Urothelium cell line (cell line): ENCODE measurements at places on chromosomes 2 and 18.

DNA sequence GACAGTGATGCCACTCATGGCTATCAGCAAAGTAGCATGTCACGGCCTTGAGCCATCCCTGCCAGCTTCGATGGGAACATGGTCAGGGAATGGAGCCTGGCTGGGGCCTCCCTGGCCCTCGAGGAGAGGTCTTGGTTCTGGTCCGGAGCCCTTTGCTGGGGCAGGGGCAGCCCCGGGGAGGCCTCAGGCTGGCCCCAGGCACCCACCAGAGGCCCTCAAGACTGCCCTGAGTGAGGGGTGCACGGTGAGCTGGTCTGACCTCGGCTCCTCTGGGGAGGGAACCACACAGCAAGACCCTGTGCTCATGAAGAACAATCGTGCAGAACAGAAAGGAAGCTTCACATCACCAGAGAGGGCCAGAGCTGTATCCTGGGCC lies 75.2 kb upstream of the OTOS start:
- DNase-seq, result no peak

GRCh38 chr18:29874519-29875098 lies 1167.9 kb downstream of the DSC3 start:
- peak; percentile 1 for DNase-seq

- DNase-seq, result no peak
Measured at GRCh38 chr2:16691261-16691660, 25.6 kb upstream of the CYRIA start.

DNA sequence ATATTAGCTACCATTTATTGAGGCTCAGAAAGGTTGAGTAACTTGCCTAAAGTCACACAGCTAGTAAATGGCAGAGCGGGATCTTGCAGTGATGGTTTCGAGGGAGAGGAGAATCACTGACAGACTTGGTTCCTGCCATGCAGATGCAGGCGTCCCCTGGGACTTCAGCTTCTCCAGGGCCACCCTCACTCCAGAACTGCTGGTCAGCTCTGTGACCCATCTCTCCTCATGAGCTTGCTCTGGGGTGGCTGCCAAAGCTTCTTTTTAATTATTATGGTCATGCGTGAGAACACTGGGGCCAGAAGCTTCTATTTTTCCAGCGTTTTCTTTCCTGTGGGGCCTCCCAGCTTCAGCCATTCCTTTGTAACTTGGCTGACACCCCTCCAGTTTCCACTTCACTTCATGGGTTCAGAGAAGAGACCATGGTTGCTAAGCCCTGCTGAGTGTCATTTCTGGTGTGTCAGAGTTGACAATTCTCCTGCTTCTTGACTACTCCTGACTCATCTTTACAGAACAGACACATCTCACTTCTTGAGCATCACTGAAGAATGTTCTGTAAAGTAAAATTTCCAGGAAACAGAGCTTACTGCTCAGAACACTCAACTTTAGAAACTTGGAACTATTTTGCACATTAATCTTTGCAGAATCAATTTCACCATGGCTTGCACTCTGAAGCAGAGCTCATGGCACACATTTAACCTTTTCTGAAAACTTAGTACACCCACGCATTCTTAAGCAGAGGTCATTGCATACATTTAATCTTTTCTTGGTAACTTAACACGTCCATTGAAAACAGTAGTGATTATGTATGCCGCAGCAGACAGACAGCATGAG lies 70.4 kb downstream of the IL1R2 start:
- no peak for DNase-seq

DNA sequence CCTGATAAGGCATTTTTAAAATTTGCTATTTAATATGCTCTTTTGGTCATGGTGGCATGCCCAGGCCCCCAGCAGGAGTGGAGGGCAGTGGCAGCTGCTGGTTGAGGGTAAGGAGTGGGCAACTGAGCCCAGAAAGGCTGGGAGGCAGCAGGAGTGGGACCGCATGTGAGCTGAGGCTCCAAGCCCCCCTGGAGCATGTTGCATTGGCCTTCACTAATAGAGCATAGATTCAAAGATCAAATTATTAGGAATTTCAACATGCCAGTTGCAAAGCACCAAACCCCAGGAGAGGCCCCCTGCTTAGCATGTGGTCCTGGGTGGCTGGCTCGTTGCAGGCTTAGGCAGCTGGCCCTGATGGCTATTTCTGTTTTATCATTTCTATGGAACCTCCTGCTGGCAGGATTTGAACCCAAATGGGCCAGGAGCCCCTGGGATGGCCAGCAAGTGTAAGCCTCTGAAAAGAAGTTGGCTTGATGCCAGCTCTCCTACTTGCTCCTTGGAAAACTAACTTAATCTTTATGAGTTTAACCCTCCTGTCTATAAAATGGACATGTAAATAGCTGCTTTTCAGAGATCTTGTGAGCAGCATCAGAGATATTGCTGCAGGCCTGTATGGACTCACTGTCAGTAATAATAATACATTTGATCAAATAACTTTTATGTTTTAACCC lies 42.1 kb upstream of the TMEM131 start:
- no peak for DNase-seq

DNA sequence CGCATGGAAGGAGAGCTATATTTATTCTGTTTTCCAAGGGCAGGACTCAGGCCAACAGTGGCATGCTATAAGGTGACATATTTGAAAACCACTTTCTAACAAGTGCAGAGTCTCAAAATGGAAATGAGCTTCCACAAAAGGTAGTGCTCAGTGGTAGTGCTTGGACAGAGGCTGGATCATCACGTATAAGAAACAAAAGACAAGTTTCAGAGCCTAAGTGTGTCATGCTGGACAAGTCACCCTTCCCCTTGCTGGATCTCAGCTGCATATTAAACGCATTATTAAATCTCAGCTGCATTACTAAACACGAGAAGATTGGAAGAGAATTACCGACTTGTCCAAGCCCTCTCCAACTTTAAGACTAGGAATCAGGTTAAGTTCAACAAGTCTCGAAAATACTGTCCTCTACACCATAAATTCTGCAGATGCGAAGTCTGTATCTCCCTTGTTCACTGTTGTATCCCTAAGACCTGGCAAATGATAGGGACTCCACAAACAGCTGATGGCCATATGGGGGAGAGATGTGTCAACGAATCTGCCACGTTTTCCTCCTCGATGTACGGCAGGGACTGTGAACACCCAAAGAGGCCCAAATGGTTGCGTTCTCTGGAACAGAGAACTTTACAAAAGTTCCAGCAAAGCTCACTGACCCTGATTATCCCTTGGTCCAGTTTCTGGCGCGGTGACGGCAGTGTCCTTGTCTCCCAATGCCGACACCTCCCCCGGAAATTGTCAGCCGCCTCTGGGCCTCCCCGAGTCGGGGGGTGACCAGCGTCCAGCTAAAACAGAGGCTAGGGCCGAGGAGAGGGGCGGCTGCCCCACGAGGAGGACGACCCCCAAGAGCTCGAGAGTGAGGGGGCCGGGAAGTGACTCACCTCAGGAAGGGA lies 611 bp downstream of the NOL10 start:
- DNase-seq, result no peak

DNA sequence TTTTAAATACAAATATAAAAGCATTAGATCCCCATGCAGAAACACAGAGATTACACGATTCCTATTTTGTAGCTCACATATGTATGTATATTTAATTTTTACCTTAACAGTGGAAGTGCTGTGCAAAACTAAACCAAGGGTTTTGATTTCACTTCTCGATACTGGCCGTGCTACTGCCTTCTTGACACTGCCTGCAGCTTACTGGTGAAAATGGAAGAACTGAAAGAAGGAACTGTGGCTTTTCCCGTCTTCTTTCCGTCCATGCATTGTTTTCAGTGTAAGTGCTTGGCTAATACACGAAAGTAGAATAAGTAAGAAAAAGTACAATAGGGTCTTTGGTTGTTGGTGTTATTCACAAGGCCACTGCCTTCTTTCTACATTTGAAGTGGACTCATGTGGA lies 129.5 kb downstream of the NDUFA10 start:
- DNase-seq, result no peak

- DNase-seq, result peak; percentile 56
Measured at GRCh38 chr18:34342960-34343359, 118.2 kb upstream of the NOL4 start.

DNA sequence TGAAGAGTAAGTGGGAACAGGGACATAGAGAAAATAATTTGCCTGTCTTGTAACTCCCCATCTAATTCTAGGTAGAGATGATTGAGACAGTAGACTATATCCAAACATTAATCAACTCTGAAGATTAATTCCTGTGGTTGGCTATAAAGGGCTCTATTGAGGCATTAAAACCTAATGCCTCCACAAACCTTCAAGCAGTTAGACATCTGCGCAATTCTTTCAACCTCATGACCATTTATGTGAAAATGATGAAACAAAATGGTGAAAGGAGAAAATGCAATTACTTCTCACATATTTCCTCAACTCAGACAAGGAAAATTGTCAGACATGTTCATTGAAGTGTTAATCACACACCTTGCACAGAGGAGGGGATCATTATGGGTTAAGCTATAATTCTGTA lies 164.5 kb upstream of the MYT1L start:
- DNase-seq, result no peak

DNA sequence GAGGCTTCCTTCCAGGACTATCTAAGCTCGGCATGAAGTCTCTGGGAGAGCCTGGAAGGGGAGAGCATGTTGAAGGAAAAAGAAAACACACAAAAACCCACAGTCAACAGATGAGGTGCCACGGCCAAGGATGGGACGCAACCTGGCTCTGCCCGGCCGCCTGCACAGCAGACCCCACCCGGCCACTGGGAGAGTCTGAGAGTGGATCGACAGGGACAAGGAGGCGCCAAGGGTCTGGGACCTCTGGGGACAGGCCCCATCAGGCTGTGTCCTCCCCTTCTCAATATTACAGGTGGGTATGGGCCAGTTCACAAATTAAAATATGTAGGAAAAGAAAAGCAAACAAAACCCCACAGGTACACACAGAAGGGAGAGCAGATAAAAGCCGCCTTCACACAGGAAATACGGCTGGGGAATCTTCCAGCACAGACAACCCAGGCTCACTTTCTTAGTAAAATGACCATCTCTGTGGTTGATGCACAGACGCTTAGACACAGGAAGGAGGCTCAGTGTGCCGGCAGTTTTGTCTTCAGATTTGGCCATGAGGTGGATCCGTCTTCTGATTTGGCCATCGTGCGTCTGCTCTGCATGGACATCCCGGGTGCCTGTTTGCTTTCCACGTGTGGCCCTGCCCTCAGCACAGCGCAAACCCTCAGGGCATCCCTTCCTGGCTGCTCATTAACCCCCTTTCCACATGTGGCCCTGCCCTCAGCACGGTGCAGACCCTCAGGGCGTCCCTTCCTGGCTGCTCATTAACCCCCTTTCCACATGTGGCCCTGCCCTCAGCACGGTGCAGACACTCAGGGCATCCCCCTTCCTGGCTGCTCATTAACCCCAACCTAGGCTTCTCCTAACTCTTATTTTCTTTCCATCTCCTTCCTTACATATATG lies 138.4 kb downstream of the EIPR1 start:
- no peak for DNase-seq

GRCh38 chr2:7722212-7722910 lies 805.1 kb downstream of the RNF144A start:
- DNase-seq, result no peak

GRCh38 chr2:148167241-148167766 lies 146.4 kb downstream of the MBD5 start:
- DNase-seq, result no peak

GRCh38 chr2:224722250-224722649 lies 6.1 kb upstream of the CCDC195 start:
- DNase-seq, result peak; percentile 15

DNA sequence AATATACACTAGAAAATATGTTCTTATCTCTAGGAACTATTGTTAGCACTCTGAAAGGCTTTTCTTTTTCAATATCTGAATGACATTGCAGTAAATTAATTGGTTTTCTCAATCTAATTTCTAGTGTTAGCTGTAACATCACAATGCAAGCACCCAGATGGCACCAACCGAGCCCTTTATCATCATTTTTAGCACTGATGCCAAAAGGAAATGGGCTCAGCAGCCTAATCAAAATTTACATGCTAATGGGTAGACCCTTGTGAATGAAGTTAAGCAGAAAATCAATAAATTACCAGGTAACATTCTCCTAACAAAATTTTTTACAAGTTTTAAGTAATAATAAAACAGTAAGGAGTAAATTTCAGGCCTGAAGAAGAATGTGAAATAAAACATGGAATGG lies 53.5 kb upstream of the PGAP1 start:
- no peak for DNase-seq

DNA sequence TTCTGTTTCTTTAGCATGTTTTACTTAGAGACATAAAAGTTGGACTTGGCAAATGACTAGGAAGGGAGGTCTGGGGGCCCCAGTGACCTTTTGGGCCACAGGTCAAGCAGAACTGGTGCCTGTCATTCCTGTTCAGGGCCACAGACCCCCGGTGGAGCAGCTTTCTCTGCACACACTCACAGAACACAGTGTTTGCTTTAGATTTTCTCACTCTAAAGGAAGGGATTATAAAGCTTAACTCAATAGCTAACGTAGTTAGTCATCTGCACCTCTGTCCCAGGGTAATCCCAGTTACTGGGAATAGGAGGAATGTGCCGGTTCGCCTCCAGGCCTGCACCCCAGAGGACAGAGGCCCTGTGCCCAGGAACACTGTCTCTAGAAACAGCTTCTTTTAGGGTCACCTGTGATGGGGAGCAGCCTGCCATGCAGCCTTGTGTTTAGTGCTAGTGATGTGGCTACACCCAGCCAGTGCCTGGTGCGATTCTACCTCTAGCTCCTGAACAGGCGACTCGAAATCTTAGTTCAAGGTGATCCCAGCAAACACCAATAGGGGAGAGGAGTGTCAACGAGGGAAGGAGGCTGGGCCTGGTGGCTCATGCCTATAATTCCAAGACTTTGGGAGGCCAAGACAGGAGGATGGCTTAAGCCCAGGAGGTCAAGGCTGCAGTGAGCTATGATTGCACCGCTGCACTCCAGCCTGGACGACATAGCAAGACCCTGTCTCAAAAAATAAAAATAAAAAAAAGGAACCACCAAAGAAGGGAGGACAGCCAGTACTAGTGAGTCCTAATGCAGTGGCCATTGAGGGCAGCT lies 11.6 kb downstream of the SPATA3 start:
- no peak for DNase-seq

DNA sequence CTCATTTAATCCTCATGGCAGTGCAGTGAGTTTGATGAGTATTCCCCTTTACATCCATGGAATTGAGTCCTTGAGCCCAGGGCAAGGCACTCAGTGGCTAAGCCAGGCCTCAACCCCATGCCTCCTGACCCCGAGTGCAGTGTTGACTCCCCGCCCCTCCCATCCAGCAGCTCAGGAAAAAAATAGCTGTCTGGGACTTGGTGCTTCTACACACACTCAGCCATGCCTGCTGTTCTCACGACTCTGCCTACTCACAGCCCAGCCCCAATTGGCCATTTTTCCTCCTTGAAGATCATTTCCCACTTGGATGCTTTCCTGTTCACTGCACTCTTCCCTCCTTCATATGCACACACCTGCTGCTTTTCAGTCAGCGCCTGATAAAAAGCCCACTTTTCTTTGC lies 8.8 kb downstream of the FOSL2 start:
- no peak for DNase-seq

- DNase-seq, result no peak
Measured at GRCh38 chr2:241692448-241692847, 5.8 kb upstream of the DTYMK start.

DNA sequence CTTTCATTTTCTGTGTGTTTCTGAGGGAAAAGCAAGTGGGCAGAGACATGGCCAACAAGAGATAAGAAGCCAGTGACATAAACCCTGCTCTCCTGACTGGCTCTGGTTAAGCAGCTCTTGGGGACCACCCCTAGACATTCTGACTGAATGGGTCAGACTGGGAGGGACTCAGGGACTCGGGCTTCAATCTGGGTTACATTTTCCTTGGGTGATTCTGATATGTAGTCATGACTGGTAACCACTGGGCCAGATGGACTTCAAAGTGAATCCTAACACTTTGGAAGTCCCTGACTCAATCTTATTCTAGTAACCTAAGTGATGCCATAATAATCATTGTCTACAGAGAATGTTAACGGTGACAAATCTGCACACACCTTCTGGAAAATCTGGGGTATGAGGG lies 397.8 kb downstream of the NBAS start:
- DNase-seq, result no peak
